NAMALWA (cell line): ENCODE measurements at places on chromosomes 2 and 18.
A peak's percentile ranks its signal among the peaks of the same experiment; 100 is the strongest.

GRCh38 chr2:62662554-62662953 lies 43.0 kb upstream of the EHBP1 start:
- no peak for DNase-seq

DNA sequence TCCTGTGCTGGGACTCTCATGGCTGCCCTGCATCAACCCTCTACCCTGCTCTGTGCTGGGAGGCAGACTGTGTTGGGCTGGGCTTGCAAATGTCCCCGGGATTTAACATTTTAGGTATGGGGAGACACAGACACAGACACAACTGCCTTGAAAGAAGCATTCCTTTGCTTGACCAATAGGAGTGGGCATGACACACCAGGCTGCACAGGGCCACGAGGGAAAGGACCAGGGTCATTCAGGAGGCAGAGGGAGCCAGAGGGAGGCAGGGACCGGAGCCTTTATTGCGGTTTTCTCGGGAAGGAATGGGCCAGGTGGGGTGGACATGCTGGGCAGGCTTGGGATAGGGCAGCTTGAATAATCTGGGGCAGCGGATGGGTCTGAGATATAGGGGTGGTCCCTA lies 238.7 kb upstream of the COPS8 start:
- no peak for DNase-seq

GRCh38 chr2:3201281-3201680 lies 176.3 kb downstream of the EIPR1 start:
- DNase-seq, result no peak

- DNase-seq, result no peak
Observed at GRCh38 chr2:222572264-222572721, 83.6 kb downstream of the FARSB start.

DNA sequence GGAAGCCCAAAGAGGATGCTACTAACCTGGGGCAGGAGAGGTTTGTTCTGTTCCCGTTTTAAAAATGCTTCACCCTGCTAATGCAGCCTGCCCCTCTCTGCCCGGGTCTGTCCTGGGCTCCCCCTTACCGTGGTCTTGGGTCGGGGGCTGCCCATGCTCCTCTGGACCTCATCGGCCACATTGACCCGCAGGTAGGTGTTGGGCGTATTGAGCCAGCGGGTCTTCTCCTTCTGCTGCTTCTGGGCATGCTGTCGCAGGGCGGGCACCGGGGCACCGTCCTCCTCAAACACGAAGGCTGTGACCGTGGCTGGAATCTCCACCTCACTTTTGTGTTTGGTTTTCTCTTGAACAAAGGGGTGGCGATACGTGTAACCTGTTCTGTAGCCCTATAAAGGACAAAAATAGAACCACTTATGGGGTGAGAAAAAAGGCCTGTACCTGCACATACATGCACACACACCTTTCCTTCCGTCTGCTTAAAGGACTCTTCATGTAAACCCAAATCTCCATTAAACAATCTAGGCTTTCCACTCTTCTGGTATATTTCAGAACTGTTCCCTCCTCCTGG lies 89.3 kb downstream of the ADD2 start:
- DNase-seq, result no peak

- no peak for DNase-seq
Observed at GRCh38 chr2:37576831-37577230, 94.6 kb downstream of the CDC42EP3 start.

- no peak for DNase-seq
Observed at GRCh38 chr18:40325988-40326387, 1629.0 kb upstream of the PIK3C3 start.

DNA sequence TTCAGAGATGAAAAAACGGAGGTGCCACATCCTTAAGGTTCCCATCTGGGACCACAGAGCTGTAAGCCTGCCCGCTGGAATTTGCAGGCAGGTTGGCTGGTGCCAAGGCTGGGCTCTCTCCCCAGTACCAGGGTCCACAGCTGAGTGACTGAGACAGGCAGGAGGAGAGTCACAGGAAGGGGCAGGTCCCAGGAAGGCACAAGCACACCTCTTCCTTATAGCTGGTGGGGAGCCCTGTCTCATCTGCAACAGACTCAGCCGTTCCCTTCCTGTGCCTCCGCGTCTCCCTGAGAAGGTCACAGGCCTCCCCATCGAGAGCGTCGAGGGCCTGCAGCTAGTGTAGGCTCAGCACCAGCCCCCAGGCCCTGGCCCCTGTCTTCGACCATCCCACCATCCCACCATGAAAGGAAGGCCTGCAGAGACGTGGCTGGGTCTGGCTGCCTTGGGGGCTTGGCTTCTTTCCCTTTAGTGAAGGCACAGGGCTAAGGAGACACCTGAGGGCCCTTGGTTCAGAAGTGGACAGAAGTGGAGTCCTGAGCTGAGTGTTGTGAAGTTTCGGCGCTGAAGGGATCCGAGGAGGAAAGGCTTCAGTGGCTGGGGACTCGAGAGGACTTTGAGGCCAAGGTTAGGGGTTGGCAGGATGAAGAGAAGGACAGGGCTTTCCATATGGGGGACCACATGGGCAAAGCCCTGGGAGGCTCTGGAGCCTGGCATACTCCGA lies 26.8 kb downstream of the GLI2 start:
- no peak for DNase-seq

GRCh38 chr2:61631321-61631720 lies 93.2 kb upstream of the XPO1 start:
- DNase-seq, result no peak

GRCh38 chr2:142037744-142038143 lies 93.1 kb downstream of the LRP1B start:
- DNase-seq, result no peak

DNA sequence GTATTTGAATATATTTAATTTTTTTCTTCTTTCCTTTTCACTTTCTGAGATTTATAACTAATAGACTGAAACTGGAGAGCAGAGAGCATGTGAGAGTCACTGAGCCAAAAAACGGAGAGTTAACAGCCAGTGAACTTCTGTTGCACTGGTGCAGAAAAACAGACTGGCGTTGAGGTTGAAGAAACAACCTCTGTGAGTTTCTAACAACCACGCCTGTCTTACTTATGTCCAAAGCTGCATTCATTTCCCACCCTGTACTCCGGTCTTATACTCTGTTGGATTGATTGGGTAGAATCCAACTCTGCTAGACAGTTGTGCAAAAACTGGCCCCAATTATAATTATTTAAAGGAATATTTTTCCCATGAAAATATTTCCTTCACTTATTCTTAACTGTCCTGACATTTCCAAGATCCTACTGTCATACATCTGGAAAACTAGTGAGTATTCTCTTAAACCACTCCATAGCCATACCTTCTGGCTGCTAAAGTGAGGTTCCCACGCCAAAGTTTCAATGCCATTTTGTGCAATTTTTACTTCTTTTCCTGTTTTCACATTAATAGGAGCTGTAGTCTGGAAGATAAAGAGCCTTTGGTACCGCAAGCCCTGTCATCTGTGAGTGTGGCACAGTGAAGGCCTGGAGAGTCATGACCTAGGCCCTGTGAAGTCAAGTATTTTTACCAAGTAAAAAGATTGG lies 9.4 kb downstream of the CYP1B1 start:
- no peak for DNase-seq

GRCh38 chr2:184581391-184581790 lies 16.9 kb upstream of the ZNF804A start:
- DNase-seq, result no peak

DNA sequence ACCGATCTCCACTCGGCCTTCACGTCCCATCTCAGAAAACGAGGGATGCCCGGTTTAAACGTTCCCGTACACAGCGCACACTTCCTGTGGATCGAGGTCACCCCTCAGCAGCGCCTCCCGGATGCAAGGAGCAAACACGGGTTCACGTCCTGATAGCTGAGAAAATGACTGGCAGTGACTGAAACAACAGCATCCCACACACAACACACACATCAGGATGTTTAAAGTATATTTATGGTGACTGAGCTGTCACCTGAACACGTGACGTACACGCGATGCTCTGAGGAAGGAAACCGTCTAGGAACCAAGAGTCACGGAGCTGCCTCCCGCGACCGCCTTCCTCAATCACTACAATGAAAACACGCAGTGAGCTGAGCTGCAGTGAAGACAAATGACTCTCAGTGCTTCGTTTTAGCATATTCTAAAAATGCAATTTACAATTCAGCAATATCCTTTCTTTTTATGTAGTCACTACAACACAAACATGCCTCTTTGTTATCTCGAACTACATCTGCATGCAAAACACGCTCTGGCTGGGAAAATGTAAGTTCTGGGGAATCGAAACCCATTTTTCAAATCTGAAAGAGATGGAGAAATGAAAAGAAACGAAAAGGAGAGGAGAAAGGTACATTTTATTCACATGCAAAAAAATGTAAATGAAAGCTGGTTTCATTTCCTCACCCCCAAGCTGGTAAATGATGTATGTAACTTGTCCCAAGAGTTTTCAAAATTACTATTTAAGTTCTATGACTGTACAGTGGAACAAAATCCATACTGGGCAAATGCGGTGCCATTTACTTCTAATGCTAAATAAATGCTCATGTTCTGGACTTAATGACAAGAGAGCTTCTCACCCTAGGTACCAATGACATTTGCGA lies 19.8 kb downstream of the HDAC4 start:
- peak; percentile 52 for DNase-seq

GRCh38 chr18:44876755-44877154 lies 196.1 kb downstream of the SETBP1 start:
- no peak for DNase-seq

- no peak for DNase-seq
Observed at GRCh38 chr18:55470826-55471225, 117.2 kb downstream of the TCF4 start.

GRCh38 chr2:217277646-217278398 lies 418.0 kb upstream of the TNP1 start:
- DNase-seq, result no peak

- DNase-seq, result no peak
Observed at GRCh38 chr2:46298522-46299353, 1.5 kb downstream of the EPAS1 start.

GRCh38 chr2:128439791-128440665 lies 121.4 kb upstream of the HS6ST1 start:
- no peak for DNase-seq

GRCh38 chr2:110740747-110741349 lies 8.5 kb downstream of the ACOXL start:
- no peak for DNase-seq

GRCh38 chr2:234534515-234534914 lies 37.6 kb upstream of the ARL4C start:
- DNase-seq, result no peak

DNA sequence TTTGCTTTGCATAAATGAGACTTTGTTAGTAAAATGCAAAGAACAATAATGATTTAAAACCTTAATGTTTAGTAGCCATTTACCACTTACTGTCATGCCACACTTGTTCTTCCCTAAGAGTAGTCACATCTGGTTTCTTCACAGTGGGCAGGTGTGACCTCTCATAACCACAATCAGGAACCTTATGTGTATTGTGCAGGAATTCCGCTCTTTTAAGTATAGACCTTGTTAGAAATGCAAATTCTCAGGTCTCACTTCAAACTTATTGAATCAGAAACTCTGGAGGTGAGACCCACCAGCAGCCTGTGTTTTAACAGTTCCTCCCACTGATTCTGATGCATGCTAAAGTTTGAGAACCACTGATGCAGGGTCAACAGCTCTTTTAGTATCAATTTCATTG lies 518.8 kb upstream of the MEX3C start:
- DNase-seq, result no peak

GRCh38 chr2:96082211-96083063 lies 33.9 kb downstream of the ADRA2B start:
- no peak for DNase-seq

- DNase-seq, result no peak
Observed at GRCh38 chr2:164065038-164065437, 329.2 kb upstream of the FIGN start.

DNA sequence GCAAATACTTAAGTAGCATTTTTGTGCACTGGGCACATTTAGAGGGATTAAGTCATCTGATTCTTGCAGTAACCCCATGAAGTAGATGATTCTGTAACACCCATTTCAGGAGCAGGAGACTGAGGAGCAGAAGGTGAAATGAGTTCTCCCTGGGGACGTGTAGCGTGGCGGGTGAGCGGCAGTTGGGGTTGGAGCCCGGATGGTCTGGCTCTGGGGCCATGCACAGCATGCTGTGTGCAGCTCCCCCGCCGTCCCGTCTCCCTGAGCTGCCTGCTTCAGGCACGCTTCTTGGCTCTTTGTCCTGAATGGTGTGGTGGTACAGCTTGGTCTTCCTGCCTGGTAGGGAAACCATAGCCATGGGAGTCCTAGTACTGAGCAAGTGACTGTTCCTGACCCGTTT lies 32.4 kb downstream of the INPP4A start:
- no peak for DNase-seq

GRCh38 chr18:74114116-74114515 lies 33.5 kb downstream of the FBXO15 start:
- DNase-seq, result no peak

- DNase-seq, result peak; percentile 26
Observed at GRCh38 chr18:10006311-10006893, 92.6 kb downstream of the VAPA start.

GRCh38 chr2:46701152-46701551 lies 214.5 kb downstream of the MCFD2 start:
- DNase-seq, result no peak

- DNase-seq, result no peak
Observed at GRCh38 chr2:4190548-4190947, 487.2 kb downstream of the DCDC2C start.

GRCh38 chr2:157508676-157509075 lies 64.8 kb upstream of the CYTIP start:
- DNase-seq, result no peak

GRCh38 chr2:55431982-55432627 lies 12.4 kb upstream of the CCDC88A start:
- peak; percentile 64 for DNase-seq

DNA sequence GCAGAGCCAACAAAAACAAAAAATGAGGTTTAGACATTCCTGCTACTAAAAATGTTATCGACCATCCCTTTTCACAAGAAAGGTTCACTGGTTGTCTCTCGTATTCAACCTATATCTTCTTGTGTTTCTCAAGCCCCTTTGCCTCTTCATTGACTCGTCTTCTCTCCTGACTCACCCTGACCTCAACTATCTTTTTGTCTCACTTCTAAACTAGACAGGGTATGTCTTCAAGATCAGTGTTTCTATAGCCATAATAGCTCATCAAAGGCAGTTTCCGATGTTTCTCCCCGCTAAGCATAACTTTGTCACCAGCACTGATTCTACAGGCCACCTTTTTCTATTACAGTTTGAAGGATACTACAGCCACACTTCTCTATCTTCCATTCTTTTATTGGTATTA lies 178.4 kb downstream of the MEMO1 start:
- no peak for DNase-seq

DNA sequence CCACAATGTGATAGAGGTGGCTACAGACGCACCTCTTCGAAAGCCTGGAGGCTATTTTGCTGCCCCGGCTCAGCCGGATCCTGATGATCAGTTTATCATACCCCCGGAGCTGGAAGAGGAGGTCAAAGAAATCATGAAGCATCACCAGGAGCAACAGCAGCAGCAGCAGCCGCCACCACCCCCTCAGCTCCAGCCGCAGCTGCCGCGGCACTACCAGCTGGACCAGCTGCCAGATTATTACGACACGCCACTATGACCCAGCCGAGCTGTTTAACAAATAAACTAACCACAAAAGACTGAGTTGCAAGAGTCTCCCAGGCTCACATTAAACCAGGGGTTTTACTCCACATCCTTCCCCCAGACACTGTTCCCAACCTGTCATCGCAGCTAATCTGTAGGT lies 263.8 kb downstream of the PHLPP1 start:
- DNase-seq, result peak; percentile 8
